ENCODE measurements at places on chromosomes 1 and 21. TPM values are rescaled to one million over a fixed set of nuclear protein-coding genes. Genes with fewer than 3 reads are reported as not detected.

- no peak for DNase-seq
Observed at GRCh38 chr1:94755675-94756074, 64.5 kb upstream of the SLC44A3 start.

- no peak for DNase-seq
Observed at GRCh38 chr1:242065813-242066212, 66.9 kb upstream of the MAP1LC3C start.

GRCh38 chr1:230790026-230790425 is 42.8 kb downstream of the CAPN9 start:
- DNase-seq = no peak

Gene C4BPA
- total RNA-seq = not detected

Gene CHRM3
- total RNA-seq = 5.1 TPM

All from A172 (cell line).